Kidney glomerular epithelial cell (primary cell): ENCODE measurements at places on chromosomes 16 and 17.

DNA sequence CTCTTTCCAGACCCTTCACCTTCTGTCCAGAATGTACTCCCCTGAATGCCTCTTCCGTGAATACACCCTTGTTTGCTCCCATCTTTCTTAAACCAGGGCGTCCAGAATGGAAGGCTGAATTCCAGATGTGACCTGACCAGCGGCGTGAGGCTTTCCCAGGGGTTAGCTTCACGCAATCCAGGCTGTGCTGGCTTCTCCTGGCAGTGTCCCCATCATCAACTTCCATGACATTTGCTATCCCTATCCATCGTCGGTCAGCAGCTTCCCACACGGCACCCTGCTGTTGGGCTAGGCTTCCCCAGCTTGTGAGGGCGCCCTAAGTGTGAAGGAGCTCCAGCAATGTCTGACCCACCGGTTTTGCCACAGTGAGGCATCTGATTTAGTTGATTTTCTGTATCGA is 339.8 kb upstream of the TNRC6C start:
- DNase-seq: no peak

DNA sequence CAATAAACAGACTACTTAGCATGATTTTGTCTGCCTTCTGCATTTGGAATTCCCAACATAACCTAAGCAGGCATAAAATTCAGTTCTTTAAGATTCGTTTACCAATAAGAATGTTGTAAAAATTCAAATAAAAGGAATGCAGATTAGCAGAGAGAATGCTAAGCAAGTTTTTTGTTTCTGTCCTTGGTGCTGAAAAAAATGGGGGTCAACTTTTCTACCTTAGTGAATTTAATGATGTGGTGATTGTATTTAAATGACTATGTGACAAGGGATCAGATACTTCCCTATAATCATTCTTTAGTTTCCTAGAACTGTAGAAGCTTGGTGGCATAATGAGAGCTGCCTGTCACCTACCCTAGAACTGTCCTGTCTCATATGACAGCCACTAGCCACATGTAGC is 159.5 kb downstream of the RBFOX1 start:
- no peak for DNase-seq

GRCh38 chr17:66542129-66542966 is 239.9 kb downstream of the PRKCA start:
- DNase-seq: peak; percentile 18

- no peak for DNase-seq
Measured at GRCh38 chr16:81894592-81894991, 115.5 kb downstream of the PLCG2 start.

DNA sequence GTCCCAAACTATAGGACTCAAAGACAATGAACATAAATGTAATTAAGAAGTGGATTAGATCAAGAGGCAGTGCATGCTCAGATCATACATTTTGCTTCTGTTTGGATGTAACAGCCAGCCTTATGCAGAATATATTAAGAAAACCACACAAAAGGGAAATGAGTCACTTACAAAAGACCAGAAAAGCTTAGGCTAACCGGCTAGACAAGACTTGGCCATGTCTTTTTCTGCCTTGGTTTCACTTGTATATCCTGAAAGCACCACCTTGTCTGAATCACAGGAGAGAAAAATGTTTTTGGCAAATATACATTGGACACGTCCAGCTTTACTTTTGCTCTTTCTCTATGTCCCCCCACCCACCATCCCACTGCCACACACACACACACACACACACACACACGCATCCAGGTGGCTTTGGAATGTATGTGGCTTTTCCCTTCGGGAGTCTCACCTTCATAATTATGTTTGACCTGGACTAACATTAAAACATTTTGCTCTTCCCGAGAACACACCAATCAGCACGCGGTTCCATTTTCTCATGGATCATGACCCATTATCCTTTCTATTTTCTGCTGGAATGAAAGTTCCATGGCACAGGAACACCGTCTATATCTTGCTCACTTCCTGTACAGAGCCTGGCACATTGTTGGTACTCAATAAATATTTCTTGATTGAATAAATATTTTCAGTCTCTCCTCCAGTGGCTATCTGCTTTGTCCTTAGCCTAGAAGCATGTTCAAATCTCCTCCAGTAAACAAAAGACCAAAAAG is 64.6 kb downstream of the CDK5R1 start:
- peak; percentile 2 for DNase-seq

- DNase-seq: no peak
Measured at GRCh38 chr17:71986886-71987285, 133.9 kb upstream of the SOX9 start.

DNA sequence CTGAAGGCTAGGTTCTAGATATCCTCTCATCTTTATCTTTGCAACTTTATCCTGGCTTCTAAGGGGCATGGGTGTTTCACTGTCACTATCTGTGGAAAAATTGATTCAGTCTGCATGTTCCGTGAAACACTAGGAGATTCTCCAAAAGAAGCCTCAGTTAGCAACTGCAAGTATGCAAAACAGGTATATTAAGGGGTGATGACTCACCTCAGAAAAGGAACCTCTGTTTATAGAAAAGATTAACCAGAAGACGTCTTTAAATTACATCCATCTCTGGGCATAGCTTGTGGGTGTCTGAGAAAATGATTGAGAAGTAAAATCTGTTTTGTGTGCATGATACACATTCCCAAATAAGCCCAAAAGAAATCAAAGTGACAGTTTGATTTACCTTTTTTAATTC is 353.8 kb upstream of the HSBP1 start:
- DNase-seq: no peak

DNA sequence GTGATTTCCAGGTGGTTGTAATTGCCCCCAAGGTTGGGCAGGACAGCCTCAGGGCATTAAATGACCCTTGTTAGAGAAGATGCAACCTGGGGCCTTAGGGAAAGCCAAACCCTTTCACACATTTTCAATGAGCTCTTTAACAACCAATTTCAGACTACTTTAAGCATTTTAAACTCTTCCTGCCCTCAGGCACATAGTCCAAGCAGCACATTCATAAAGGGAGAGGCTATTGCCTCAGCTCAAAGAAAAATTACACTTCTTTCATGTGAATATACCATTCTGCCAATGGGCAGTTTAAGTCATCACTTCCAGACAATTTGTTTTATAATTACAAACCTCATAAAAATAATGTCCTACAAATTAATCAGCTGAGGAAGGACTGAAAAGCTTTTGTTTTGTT is 544.5 kb downstream of the NPIPA7 start:
- no peak for DNase-seq

- DNase-seq: no peak
Measured at GRCh38 chr17:45861165-45861564, 16.5 kb downstream of the SPPL2C start.

DNA sequence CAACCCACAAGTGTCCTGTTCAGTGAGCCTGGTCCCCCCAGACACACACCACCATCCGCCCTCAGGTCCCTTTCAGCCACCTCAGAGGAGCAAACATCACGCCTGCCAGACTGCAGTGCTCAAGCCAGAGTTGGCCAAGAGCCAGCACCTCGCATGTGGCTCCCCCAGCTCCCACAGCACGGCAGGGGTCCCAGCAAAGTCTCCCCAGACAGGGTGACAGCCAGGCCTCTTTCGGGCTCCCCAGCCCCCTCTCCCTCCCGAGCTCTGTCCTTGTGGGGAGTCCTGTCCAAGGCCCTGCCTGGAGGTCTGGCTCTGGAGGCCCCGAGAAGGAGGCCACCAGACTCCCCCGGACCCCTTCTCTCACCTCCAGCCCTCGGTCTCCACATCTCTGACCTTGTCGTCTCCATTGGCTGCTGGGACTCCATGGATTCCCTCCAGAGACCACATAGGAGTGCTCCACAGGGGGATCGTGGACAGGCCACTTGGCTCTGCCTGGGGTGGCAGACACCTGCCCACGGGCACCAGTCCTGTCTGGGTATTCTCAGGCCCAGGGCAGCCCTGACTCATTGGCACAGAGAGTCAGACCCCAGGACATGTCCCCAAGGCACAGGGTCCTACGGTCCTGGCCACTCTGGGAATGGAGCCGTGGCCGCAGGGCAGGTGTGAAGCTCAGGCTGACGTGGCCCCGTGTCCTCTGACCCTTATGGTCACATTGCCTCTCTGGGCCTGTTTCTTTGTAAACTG is 1.8 kb upstream of the MYADML2 start:
- no peak for DNase-seq

DNA sequence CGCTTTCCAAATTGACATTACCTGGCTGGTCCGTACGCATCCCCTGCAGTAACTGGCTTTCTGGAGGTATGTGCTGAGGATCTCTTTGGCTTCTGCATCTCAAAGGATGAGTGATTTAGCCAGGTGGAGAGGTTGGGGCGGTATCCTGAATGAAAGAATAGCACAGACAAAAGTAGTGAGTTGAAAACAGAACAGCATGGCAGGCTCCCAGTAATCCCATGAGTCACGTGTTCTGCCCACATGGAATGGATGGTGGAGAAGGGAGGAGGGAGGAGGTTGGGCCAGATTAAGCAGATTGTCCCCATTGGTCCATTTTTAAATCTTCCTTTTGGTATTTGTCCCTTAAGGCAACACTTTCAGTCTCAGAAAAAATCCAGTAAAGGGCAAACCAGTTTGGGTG is 176.0 kb downstream of the WWOX start:
- no peak for DNase-seq

- peak; percentile 71 for DNase-seq
Measured at GRCh38 chr17:65154770-65155589, 17.8 kb downstream of the RGS9 start.

GRCh38 chr16:74829637-74830036 is 55.0 kb upstream of the FA2H start:
- DNase-seq: no peak

DNA sequence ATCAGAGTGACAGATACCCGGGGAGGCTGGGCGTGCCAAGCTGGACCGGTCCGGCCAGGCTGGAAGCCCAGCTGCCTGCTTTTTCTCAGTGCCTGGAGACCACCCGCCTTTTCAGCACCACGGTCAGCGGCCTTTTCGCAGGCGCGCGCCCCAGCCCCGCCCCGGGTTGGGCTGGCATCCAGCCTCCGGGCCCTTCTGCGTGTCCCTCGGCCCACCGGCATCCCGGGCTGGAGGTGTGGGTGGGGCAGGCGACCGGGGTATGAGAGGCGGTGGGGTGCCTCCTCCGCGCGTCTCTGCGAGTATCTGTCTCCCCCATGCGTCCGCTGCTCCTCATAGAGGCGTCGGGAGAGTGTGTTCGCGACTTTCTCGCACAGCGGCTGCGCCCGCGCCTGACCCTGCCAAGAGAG is 102.5 kb downstream of the MRM1 start:
- DNase-seq: no peak

- DNase-seq: no peak
Measured at GRCh38 chr17:78673395-78673794, 96.2 kb upstream of the DNAH17 start.

- no peak for DNase-seq
Measured at GRCh38 chr17:74840989-74841666, 18.6 kb downstream of the GRIN2C start.

DNA sequence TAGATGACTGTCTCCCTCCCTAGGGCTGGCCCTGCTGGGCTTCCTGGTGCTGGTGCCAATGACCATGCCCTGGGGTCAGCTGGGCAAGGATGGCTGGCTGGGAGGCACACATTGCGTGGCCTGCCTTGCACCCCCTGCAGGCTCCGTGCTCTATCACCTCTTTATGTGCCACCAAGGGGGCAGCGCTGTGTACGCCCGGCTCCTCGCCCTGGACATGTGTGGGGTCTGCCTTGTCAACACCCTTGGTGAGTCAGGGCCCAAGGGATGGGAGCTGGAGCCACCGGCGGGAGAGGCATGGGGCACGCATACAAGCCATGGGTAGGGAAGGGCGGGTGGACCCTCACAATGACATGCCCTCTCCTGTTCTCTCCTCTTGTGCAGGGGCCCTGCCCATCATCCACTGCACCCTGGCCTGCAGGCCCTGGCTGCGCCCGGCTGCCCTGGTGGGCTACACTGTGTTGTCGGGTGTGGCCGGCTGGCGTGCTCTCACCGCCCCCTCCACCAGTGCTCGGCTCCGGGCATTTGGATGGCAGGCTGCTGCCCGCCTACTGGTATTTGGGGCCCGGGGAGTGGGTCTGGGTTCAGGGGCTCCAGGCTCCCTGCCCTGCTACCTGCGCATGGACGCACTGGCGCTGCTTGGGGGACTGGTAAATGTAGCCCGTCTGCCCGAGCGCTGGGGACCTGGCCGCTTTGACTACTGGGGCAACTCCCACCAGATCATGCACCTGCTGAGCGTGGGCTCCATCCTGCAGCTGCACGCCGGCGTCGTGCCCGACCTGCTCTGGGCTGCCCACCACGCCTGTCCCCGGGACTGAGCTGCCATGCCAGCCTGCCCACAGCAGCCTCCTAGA is 2.2 kb downstream of the PAQR4 start:
- DNase-seq: no peak

DNA sequence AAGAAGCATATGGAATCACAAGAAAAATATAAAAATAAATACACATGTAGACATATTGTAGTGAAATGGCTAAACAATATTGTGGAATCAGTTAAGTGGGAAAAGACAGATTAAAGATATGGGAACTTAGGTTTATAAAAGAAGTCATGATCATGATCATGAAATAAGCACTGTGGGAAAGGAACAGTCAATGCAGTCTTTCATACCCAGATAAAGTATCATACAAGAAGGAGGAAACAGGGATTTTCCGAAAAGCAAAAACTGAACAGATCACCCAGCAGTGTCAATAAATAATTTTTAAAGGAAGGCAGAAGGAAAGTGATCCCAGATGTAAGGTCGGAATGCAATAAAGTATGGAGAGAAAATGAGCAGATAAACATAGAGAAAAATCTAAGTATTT is 71.6 kb downstream of the NETO2 start:
- DNase-seq: no peak

DNA sequence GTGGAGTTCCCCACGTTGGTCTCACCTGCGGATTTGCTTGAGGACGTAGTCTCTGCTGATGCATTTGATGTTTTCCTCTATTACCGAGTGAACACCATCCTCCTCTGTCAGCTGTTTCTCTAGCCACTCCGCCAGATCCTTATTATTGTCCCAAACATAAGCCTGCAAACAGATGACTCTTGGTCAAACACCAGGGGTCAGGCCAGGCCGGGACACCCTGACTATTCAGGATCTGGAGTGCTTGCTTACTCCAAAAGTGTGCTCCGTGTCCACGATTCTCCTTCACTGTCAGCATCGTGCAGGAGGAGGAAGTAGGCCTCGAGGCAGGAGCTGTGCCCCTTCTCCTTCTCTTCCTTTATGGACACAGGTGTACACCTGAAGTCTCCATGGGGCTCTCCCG is 140.2 kb downstream of the AATF start:
- no peak for DNase-seq

GRCh38 chr17:82793974-82794630 is 42.2 kb downstream of the TBCD start:
- no peak for DNase-seq

GRCh38 chr17:44892250-44892649 is 7.0 kb downstream of the EFTUD2 start:
- DNase-seq: no peak

DNA sequence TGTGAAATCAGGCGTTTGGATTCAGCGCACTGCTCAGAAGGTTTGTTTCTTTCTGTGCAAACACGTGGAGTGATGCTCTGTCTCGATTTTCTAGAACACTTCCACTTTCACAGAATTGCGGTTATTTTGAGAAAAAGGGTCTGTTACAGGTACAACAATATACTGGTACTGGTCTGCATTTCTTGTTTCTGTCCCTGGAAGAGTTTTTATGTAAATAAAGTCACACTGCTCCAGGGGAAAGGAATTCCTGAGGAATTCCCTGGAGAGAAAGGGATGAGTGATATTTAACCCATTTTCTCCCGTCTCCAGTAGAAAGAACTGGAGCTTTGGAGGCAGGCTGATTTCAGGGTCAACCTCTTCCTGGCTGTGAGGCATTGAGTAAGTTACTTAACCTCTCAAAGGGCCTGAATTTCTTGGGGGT is 16.2 kb upstream of the RMI2 start:
- peak; percentile 63 for DNase-seq

GRCh38 chr17:32120716-32121115 is 21.6 kb upstream of the RHOT1 start:
- no peak for DNase-seq
